Activated naive CD8-positive, alpha-beta T cell treated with anti-CD3 and anti-CD28 coated beads, Interleukin-2, amount 10 ng/mL, durations not matched to agents 7 days and 5 days (primary cell): ENCODE measurements at places on chromosomes 3 and 15. TPM values are rescaled to one million over a fixed set of nuclear protein-coding genes. Genes with fewer than 3 reads are reported as not detected.

Gene MUC20
- 3.1 TPM for total RNA-seq

DNA sequence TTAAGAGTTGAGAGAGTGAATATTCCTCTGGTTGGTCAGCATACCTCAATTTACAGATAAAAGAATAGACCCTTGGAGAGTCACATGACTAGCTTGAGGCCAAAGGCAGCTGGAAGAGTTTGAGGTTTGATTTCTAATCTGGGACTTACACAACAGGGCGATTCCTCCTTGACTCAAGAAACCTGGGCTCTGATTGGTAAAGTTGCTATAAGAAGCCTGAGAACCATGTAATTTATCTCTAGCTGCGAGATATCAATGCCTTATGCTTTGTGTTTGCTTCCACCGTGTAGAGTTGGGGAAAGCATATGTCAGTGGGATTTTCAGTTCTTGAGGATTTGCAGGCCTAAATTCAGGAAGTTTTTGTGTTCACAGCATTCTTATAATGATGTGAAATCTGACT, 206.0 kb downstream of the KLHL25 start:
- no peak for DNase-seq
- no peaks in the 10 kb centered on the region for H3K27me3 ChIP-seq
- H3K27ac ChIP-seq = no peak overlapping the region
- peaks cover 19% of the 10 kb centered on the region for H3K36me3 ChIP-seq
- H3K4me1 ChIP-seq = peaks cover 18% of the 10 kb centered on the region

DNA sequence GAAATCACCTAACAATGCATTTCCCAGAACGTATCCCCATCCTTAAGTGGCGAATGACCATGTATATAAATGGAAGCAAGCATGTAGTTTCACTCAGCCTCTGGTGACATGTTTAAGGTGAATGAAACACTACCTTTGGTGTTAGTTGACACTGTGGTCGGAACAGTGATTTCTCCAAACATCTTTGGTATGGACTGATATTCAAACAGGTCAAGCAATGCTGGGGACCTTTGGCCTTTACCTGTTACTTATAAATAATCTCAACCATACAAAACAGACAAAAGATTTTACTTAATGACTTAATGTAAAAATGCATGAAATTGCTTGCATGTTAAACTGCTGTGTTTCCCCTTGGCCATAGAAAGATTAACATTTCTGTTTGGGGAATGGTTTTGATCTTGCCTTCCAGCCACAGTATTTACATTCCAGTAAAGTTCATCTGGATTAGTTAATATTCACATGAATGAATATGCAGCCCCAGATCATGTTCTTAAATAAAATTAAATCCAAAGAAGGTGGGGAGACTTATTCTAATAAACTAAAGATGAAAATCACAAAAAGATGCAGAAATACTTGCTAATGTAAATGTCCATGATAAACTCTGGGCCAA, 74.4 kb upstream of the HES1 start:
- H3K36me3 ChIP-seq = no peaks in the 10 kb centered on the region
- DNase-seq = no peak
- H3K4me1 ChIP-seq = peaks cover 6% of the 10 kb centered on the region
- no peak overlapping the region for H3K4me3 ChIP-seq
- no peak overlapping the region for H3K27ac ChIP-seq
- peaks cover 31% of the 10 kb centered on the region for H3K27me3 ChIP-seq

GRCh38 chr3:127011270-127011992, 28.5 kb downstream of the PLXNA1 start:
- H3K4me1 ChIP-seq = peaks cover 3% of the 10 kb centered on the region
- no peaks in the 10 kb centered on the region for H3K36me3 ChIP-seq
- no peak for DNase-seq
- no peak overlapping the region for H3K4me3 ChIP-seq

- peaks cover 23% of the 10 kb centered on the region for H3K27me3 ChIP-seq
- no peak overlapping the region for H3K27ac ChIP-seq
- no peaks in the 10 kb centered on the region for H3K36me3 ChIP-seq
- DNase-seq = no peak
These were observed 41.7 kb upstream of the C3orf80 start for GRCh38 chr3:160183345-160184076.

- no peaks in the 10 kb centered on the region for H3K4me1 ChIP-seq
- H3K27me3 ChIP-seq = peaks cover 13% of the 10 kb centered on the region
- H3K36me3 ChIP-seq = no peaks in the 10 kb centered on the region
- no peak for DNase-seq
- no peak overlapping the region for H3K27ac ChIP-seq
- no peak overlapping the region for H3K4me3 ChIP-seq
These were observed 30.9 kb upstream of the MRPS22 start for GRCh38 chr3:139312959-139313358.

DNA sequence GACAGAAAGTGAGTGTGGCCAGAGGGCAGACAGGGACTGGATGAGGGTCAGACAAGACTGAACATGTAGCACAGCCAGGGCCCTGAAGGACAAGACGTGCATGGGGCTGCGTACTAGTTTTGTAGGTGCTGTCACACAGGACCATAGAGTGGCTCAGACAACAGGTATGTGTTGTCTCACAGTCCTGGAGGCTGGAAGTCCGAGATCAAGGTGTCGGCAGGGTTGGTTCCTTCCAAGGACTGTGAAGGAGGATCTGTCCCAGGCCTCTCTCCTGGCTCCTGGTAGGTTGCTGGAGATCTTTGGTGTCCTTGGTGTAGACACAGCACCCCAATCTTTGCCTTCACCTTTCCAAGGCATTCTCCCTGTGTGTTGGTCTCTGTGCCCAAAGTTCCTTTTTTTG, 136.4 kb downstream of the SRGAP3 start:
- H3K27me3 ChIP-seq = peaks cover 6% of the 10 kb centered on the region
- H3K27ac ChIP-seq = no peak overlapping the region
- no peaks in the 10 kb centered on the region for H3K4me1 ChIP-seq
- no peak overlapping the region for H3K4me3 ChIP-seq
- H3K36me3 ChIP-seq = no peaks in the 10 kb centered on the region
- no peak for DNase-seq
